ENCODE measurements at places on chromosomes 12 and 14.

- DNase-seq, result no peak
Observed at GRCh38 chr12:126741536-126742240, 1525.3 kb upstream of the TMEM132C start.

GRCh38 chr12:89417246-89417977 lies 65.1 kb upstream of the DUSP6 start:
- no peak for DNase-seq

DNA sequence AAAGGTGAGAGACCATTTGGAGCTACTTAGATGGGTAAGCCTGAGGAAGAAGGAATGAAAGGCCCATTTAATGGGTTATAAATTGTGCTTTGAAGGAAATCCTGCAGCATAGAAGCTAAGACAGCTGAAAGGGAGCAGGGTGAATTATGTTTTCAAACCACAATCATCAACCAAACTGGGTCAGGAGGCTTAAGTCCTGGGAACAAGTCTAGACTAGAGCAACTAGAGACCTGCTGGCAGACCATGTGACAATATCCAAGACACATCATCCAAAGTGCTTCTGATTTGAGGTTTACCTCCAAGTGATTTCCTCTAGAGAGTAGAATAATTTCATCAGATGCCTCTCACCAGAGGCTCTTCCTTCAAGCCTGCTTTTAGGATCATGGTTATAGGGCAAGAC lies 53.7 kb downstream of the MAP3K9 start:
- DNase-seq, result no peak

DNA sequence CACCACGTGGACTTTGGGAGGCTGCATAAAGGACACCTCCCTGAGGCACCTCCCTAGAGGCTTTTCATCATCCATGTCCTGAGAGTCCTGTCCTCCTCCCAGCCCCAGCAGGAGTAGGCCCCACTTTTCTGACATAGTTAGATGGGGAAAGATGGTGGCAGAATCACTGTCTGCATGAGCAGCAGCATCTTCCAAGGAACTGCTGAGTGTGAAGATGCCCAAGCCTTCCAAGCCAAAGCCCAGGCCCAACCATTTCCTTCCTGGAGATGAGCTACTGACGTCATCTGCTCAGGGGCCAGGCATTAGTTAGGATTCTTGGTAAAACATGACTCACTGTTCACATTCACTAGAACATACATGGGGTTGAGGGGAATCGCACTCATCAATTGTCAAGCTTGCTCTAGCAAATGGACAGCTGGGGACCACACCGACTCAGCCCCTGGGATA lies 37.3 kb downstream of the VDR start:
- DNase-seq, result no peak

- DNase-seq, result no peak
Observed at GRCh38 chr14:69593018-69593677, 18.2 kb upstream of the SUSD6 start.

GRCh38 chr12:59059088-59059935 lies 139.0 kb upstream of the LRIG3 start:
- no peak for DNase-seq

DNA sequence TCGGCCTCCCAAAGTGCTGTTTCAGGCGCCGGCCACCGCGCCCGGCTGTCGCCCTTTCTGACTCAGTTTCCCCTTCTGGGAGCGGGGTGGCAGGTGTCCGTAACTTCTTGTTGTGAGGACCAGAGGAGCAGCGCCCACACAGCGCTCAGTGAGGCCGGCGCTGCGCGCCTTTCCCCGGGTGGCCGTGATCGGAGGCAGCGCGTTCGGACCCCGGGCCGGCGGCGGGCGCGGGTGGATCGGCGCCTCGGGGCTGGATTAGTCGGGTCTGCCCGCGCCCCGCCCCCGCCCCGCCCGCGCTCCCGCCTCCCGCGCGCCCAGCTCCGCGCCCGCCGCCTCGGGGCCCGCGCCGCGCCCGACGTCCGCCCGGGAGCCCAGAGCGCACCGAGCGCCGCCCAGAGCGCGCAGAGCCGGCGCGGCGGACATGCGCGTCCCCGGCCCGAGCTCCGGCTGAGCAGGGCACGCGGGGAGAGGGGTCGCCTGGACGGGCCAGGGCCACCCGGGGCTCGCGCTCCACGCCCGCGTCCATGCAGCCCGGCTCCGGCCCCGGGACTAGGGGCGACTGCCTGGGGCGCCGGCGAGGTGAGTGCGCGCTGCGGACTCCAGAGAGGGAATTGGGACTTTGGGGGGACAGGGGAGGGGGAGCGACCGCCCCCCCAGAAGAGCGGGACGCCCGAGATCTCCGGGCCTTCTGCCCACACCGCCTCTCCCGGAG lies 50.6 kb downstream of the LRCOL1 start:
- DNase-seq, result peak; percentile 81

DNA sequence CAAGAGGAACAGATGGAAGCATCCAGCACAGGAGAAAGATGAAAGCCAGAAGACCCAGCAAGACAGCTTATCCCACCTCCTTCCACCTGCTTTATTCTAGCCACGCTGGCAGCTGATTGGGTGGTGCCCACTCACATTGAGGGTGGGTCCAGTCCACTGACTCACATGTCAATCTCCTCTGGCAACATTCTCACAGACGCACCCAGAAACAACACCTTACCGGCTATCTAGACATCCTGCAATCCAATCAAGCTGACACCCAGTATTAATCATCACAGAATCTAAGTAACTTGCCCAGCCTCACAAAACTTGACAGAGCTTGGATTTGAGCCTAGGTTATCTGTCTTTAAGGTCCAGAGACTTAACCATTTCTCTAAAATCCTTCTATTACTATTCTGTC lies 208.9 kb downstream of the PAH start:
- no peak for DNase-seq

GRCh38 chr12:52629281-52630007 lies 11.1 kb upstream of the KRT73 start:
- no peak for DNase-seq

DNA sequence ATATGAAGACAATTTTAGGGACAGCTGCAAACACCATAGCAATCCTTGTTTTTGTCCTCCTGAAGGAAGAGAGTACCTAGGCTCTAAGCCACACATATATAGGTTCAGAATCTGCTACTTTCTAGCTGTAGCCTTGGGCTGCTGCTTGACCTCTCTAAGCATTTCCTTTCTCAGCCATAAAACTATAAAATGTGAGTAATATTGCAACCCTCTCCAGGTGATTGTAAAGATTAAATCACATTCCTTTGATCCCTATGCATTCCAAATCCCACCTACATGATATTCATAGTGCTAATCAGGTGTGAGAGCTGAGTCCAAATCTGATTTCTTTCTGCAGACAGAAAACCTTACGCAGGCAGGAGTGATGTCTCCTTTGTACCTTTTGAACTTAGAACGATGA lies 913.5 kb downstream of the VRK1 start:
- no peak for DNase-seq

GRCh38 chr12:113186666-113187325 lies 1.3 kb downstream of the RITA1 start:
- no peak for DNase-seq

DNA sequence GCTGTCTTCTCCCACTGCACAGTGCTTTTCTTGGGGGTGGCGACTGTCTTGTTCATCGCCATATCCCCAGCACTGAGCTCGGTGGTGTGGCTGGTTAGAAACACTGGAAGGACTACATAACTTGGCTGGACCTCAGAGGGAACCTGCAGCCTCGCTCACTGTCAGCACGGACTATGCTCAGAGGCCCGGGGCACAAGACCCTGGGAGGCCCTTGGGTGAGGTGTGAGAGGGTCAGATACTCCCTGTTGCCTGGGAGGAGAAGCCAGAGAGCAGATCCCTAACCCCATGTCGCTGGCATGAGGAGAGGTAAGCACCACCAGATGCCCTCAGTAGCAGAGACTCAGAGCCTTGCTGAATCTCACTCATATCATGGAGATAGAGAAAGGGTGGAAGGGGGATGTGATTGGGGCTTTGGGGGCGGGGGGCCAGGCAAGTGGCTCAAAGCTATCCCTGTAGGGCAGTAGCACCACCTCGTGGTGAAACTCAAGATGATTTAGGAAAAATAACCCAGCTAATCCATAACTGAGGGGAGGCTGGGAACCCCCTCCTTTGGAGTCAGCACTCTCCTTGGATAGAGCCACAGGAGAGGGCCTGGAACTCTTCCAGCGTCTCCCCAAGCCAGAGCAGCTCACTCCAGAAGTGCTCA lies 18.7 kb upstream of the HDAC7 start:
- DNase-seq, result no peak

- DNase-seq, result no peak
Observed at GRCh38 chr12:25262389-25263074, 11.8 kb upstream of the KRAS start.

- DNase-seq, result no peak
Observed at GRCh38 chr12:32440120-32440865, 40.9 kb downstream of the FGD4 start.

- DNase-seq, result no peak
Observed at GRCh38 chr12:24839268-24839791, 109.6 kb downstream of the BCAT1 start.

GRCh38 chr12:55712700-55713415 lies 3.0 kb upstream of the BLOC1S1 start:
- DNase-seq, result no peak

DNA sequence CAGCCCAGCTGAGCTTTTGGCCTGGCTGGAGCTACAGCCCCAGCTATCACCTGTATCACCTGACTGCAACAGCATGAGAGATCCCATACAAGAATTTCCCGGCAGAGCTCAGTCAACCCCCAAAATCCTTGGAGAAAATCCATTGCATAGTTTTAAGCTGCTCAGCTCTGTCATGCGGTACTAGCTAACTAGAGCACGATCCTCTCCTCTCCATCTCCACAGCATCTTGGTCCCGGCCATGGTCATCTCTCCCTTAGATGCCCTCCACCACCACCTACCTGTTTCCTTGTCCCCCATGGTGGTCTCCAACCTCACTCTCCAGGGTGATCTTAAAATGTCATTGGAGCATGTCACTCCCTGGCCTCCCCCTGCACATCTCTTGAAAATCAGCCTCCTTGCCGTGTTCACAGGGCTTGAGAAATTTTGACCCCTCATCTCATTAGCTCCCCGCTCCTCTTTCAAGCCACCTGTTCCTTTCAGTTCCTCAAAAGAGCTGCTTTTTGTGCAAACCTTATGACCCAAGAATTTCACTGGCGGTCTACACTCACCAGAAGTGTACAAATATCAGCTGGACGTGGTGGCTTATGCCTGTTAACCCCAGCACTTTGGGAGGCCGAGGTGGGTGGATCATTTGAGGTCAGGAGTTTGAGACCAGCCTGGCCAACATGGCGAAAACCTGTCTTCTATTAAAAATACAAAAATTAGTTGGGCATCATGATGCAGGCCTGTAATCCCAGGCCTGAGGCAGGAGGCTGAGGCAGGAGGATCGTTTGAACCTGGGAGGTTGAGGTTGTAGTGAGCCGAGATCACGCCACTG lies 8.1 kb upstream of the CLMN start:
- DNase-seq, result peak; percentile 65

DNA sequence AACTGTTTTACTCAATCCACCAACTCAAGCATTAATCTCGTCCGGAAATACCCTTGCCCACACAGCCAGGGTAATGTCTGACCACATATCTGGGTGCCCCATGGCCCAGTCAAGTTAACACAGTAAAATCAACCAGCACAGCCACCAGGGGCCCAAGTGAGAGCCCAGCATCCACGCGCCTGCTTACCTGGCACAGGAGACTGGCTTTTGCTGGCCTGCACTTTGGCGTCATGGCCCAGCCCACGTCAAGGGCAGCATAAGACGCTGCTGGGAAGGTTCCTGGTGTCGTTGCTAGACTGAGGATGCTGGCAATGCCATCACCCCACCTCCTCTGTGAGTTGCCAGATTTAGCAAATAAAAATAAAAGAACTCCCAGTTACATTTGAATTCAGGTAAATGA lies 53.6 kb upstream of the BCL11B start:
- DNase-seq, result no peak

- DNase-seq, result no peak
Observed at GRCh38 chr14:94633121-94633520, 20.9 kb downstream of the SERPINA3 start.

DNA sequence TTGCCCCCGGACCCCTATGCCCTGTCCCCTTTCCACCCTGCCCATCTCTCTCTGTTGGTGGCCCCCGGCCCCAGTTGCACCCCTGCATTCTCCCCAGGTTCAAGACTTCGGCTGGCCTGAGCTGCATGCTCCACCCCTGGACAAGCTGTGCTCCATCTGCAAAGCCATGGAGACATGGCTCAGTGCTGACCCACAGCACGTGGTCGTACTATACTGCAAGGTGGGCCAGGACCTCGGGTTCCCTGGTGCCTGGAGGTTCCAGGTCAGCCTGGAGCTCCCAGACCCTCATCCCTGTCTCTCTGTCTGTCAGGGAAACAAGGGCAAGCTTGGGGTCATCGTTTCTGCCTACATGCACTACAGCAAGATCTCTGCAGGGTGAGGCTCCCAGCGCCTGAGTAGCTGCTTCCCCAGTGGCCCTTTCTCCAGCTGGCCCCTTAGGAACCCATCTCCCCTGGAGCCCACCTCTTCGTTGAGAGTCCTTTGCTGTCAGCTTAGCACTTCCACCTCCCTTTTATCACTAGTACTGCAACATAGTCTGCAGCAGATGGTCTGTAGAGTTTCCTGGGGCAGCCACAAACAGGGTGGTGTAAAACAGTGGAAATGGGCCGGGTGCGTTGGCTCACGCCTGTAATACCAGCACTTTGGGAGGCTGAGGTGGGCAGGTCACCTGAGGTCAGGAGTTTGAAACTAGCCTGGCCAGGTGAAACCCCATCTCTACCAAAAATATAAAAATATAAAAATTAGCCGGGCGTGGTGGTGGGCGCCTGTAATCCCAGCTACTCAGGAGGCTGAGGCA lies 5.8 kb downstream of the TNS2 start:
- DNase-seq, result no peak

- DNase-seq, result no peak
Observed at GRCh38 chr12:98371419-98371818, 144.0 kb upstream of the TMPO start.

DNA sequence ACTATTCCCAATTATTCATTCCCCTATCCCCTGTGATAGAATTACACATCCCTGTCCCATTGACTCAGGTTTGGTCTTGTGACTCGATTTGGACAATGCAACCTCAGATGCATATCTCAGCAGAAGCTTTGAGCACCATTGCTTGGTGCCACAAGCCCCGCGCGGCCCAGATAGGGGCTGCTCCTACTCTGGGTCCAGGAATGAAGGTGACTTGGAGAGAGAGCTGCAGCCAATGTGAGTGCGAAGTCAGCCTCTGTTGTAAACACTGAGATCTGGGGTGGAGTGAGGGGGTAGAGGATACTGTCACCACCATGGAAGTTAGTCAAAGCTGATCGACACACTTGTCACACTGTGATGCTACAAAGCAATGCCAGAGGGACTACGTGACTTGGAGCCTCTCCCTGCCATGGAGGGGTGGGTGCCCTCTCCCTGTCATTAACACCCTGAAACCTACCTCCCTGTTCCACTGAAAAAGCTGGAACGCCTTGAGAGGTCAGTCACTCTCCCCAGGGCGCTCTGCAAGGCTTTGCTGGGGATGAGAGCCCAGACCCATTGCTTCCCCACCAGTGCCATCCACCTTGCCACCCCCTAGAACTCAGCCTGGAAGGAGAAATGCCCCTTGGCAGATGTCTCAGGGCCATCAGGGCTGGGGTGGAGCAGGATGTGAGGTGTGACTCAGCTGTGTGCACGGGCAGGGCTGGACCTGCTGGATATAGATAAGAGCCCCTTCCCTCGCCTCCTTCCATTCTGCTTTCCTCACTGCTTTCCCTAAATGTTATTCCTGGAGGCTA lies 6.6 kb upstream of the PLEK2 start:
- no peak for DNase-seq

GRCh38 chr14:101843665-101844064 lies 82.2 kb downstream of the PPP2R5C start:
- peak; percentile 36 for DNase-seq
